ENCODE measurements at places on chromosomes 2 and 18.

DNA sequence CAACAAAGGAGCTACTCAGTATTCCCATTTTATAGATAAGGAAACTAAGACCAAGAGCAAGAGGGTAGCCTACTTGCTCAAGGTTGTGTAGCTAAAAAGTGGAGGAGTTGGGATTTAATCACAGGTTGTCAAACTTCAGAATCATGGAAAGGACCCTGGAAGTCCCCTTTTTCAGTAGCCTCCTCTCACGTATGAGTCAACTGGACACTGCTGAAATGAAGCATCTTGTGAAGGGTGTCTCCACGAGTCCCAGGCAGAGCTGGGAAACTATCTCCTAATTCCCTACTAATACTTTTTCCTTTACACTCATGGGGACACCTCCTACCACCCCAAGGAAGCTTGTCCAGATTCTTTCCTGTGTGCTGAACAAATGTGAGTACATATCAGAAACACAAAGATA, 155.8 kb downstream of the RHBDD1 start:
- DNase-seq, result no peak

DNA sequence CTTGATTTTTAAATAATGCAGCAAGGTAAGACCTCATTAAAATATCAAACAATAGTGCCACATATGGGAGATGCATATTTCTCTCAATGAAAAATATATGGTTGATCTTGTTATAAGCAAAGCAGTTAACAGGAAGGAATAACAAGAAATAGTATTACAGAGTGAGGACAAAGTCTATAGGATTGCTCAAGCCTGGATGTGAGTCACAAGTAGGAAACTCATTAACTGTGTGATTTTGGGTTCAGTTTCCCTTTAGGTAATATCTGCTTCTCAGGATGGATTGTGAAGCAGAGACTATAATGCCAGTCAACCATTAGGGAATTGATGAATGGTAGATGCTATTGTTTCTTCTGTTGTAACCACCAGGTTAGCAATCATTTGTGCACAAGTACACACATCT, 42.9 kb upstream of the SPHKAP start:
- DNase-seq, result no peak

DNA sequence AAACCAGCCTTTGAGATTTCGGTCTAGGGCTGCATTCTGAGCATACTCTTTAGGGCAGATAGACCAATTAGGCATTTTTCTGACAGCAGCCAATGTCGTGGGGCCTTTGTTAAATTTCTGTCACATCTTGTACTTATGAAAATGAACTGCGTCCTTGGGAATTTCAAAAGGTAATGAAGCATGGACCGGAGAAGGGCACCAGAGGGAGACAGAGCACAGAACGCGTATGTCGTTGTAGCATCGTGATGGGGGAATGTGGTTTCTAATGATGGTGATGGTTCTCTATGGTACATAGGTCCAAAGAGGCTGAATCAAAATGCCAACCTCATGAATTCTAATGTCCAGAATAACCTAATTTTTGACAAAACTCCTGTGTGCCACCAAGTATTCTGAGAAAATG, 483.9 kb upstream of the CRIM1 start:
- DNase-seq, result no peak

GRCh38 chr18:62479574-62479973, 43.3 kb upstream of the ZCCHC2 start:
- DNase-seq, result no peak

DNA sequence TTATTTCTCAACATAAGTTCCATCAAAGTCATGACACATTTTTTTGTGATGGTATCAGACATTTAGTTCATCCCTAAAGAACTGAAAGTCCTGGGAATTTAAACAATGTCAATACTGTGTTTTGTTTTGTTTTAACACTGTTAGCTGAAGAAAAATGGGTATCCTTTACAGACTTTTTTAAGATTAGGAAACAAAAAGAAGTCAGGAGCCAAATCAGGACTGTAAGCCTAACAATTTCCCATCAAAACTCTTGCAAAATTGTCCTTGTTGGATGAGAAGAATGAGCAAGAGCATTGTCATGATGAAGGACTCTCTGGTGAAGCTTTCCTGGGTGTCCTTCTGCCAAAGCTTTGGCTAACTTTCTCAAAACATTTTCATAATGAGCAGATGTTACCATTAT, 69.4 kb downstream of the SRD5A2 start:
- DNase-seq, result no peak

DNA sequence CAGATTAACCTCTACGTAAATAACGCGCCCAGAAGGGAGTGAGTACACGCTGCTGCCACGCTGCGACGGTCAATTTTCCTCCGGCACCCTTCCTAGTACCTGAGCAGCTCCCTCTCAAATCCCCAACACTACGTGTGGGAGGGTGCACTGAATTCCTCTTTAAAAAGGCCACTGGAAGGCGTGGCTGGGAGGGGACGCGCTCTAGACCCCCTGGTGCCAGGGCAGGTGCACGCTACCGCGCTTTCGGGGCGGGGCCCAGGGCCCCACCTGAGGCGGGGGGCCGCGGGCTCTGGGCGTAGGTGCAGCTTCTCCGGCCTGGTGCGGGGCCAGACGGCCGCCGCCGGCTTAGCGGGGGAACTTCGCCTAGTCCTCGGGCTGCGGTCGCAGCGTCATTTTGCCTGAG, 668 bp upstream of the ANKRD12 start:
- DNase-seq, result peak; percentile 52

- DNase-seq, result no peak
Observed at GRCh38 chr2:218820746-218821369, 10.7 kb downstream of the PRKAG3 start.

DNA sequence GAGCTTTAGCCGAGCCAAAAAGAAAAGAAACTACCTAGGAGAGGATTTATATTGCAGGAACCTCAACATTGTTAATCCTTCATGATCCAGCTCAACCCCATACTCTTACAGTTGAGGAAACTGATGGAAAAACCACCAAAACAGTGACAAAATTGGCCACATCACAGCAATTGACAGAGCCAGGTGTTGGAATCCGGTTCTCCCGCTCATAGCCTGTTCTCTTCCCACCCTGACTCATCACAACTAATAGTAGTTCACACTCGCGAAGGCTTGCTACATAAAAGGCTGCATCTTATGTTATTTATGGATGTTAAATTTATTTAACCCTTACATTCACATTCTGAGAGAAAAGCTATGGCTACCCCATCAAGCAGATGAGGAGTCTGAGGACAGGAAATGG, 33.7 kb downstream of the SLC9A4 start:
- no peak for DNase-seq

GRCh38 chr2:135744760-135745314, 3.2 kb downstream of the UBXN4 start:
- DNase-seq, result no peak

Data from CD8-positive, alpha-beta memory T cell (primary cell).